NCI-H2107 (cell line): ENCODE measurements at places on chromosomes 7 and 10.

DNA sequence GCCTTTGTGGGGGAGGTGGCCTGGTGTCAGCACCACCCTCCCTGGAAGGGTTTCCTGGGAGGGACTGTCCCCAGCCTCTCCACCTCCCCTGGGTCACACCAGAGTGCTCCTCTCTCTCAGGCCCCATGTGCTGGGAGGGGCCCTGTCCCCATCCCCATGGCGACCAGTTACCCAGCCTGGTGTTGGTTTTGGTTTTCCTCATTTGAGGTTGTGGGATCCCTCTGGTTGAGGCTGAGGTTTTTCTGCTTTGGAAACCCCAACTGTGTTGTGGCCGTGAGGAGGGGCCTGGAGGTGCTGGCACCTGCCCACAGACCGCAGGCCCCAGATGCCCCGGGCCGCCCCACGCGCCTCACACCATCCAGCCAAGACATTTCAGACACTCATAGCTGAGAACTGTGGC, 106.3 kb downstream of the GRK5 start:
- no peak for DNase-seq

DNA sequence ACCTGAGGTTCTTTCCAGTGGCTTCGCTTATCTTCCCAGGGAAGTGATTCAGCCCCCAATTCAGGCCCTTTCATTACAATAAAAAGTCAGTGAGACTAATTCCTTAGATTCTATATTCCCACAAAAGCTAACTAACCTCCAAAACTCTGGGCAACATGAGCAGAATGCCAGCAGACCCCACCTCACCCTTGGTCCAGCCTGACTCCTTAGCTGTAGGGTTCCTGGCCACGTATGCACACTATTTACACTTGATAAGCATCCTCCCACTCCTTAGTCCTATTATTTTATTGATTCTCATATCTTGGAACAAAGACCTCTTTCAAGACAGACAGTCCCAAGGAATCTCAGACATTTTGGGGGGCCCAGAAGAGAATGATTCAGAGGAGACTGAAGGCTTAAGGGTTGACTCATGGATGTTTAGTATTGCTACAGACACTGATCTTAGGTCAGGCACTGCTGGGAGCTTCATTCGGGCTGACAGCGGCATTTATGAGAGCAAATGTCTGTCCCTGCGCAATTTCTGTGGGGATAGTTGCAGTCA, 162.6 kb upstream of the GDF10 start:
- DNase-seq: no peak

- DNase-seq: no peak
Measured at GRCh38 chr10:43267811-43268210, 946 bp upstream of the RASGEF1A start.

- DNase-seq: no peak
Measured at GRCh38 chr10:33095867-33096815, 138.1 kb upstream of the ITGB1 start.
